ENCODE measurements at places on chromosomes 2 and 18.

DNA sequence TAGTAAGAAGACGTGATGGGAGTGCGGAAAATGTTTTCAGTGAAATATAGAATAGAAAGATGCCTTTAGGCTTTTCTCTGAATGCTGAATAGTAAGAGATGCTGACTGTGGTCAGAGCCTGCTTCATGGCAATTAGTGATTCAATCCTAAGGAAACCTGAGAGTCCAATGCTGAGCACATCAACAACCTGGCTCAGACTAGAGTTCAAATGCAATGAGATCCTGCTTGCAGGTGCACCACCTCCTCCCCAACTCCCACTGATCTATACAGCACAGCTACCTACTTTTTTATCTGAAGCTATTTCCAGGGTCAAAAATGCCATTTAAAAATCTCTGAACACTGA, 65.4 kb downstream of the AAK1 start:
- DNase-seq = no peak

- DNase-seq = peak; percentile 50
Observed at GRCh38 chr2:42809131-42809818, 16.9 kb upstream of the HAAO start.

DNA sequence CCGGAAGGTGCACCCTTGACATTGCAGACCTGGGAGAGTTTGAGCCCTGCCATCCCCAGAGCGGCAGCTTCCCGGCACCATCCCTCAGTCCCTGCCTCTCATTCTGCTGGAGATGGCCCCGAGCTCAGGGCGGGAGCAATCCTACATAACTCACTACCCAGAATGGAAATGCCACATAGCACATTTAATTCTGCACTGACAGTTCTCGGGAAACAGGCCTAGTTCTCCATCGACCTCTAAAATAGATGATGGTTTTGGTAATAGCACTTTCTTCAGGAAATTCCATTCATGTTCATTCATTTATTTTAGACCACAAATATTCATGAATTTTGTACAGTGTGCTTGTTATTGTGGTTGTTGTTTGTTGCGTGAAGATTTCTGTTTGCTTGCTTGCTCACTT, 92.9 kb upstream of the SLC14A2 start:
- no peak for DNase-seq

- DNase-seq = no peak
Observed at GRCh38 chr2:188028739-188029138, 262.9 kb upstream of the GULP1 start.

- DNase-seq = no peak
Observed at GRCh38 chr2:59875836-59876235, 677.6 kb downstream of the BCL11A start.

Measured in NCI-H1436 treated with DMSO at 0.1 percent for 48 hours (cell line).